ENCODE measurements at places on chromosomes 6 and 20.

DNA sequence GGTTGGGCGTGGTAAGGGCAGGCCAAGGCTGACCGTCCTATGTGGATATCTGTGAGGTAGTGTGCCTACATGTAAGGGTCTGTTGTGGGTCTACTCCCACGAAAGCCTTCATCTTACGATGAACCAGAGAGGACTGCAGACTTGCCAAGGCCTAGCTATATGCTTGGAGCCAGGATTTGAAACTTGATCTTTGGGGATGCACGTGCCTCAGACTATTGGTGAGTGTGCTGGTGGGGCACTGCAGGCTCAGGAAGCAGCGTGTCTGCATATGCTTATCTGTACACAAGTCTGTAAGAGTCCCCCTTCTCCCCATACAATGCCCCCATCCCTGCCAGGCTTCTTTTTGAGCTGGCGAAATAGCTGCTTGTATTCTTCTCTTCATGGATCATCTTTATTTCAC, 17.9 kb downstream of the PLCG1 start:
- DNase-seq = no peak

DNA sequence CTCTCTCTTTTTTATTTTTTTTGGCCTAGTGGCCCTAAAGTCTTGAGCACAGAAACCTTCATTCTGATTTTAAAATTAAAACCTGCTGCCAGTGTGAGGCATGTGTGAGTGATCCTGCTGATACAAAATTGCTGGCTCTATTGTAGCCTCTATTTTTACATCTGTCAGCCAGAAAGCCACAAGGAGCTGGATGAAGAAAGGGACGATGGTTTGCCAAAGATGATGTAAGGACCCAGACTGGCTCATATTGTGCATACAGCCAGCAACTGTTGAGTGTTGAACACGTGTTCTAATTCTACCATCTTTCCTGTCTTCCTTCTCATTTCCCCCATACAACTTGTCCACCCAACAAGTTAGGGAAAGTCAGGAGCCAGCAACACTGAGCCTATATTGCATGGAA, 40.8 kb upstream of the ATXN1 start:
- no peak for DNase-seq

DNA sequence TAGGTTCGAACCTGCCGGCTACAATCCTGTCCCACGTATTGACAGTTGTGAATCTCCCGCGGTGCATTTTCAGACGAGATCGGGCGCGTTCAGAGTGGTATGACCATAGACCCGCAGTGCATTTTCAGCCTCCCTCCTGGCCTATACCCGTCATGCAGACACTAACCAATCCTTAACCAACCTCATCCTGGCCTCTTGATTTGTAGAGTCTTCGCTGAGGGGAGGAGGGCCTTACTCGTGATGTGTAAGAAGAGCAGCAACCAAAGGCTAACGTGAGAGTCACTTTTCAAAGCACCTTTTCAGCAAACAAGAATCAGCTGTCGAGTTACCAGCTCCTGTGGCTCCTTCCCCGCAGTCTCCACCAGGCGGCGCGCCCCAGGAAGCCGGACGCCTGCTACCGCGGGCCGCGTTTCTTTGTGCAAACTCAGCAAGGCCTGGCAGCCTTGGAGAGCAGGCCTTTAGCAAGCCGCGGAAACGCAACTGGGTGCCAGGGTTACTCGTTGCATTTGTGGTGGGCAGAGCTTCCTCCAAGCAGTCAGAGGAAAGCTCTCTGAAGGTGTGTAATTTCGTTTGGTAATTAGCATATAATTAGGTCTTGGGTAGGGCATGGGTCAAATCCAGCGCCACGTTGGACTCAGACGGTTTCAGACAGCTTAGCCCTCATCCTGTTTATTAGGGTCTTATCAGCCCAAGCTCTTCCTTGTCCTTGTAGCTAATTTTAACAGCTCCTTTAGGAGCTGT, 139.8 kb downstream of the OR2B2 start:
- peak; percentile 94 for DNase-seq

DNA sequence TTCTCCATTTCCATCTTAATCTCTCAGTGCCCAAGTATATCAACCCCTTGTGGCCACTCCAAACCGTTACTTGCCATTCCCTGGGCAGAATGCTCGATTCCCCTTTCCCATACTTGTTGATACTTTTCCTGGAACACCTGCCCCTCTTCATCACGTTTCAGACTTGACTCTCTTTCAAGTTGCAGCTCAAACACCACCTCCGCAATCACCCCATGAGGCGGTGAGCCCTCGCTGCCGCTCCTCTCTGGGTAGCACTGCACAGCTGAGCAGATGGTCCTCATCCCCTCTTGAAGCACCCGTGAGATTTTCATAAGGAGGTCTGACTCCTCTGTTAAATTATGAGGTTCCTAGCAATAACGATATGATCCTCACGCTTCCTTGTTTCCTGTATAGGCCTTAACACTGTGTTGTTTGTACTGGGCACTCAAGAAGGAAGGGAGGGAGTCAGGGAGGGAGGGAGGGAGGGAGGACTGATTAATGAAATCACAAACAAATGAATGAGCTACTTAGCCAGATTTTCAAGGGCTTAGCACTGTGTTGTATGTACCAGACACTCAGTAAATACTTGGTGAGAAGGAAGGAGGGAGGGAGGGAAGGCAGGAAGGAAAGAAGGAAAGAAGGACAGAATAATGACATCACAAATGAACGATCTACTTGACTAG, 8.0 kb upstream of the UQCC2 start:
- no peak for DNase-seq

Measured in H1 (cell line).